H9 (cell line): ENCODE measurements at places on chromosomes 13 and 19.

DNA sequence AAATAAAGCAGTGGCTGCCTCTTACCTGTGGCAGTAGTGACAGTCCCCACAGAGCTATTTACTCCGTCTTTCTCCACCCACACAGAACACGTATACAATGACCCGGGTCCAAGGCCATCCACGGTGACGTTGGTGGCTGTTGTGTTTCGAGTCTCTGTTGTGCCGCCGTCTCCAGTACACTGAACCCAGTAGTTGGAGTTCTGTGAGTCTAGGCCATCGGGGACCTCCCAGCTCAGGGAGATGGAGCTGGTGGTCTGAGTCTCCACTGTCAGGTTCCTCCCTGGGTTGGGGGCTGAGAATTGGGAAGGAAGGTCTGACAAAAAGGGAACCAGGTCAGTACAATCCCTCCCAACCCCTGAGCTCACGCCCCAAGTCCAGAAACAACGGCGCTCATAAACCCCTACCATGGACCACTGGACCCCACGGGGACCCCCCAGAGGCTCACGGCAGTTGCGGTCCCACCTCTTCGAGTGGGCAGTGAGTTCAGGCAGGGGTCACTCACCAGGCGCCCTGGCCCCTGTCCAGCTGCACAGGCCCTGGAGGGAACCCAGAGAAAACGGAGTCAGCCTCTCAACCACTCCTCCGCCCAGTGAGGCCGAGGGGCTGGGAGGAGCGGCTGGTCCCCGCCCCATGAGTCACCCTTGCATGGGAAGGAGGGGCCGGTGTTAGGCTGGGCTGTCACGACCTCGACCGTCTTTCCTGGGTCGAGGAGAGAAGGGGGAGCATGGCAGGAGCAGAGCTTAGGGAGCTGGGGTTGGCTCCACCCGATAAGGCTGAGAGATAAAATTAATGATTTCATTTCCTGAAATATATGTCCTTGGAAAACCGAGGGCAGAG lies 2.4 kb downstream of the PTPRH start:
- peak; percentile 87 for DNase-seq

DNA sequence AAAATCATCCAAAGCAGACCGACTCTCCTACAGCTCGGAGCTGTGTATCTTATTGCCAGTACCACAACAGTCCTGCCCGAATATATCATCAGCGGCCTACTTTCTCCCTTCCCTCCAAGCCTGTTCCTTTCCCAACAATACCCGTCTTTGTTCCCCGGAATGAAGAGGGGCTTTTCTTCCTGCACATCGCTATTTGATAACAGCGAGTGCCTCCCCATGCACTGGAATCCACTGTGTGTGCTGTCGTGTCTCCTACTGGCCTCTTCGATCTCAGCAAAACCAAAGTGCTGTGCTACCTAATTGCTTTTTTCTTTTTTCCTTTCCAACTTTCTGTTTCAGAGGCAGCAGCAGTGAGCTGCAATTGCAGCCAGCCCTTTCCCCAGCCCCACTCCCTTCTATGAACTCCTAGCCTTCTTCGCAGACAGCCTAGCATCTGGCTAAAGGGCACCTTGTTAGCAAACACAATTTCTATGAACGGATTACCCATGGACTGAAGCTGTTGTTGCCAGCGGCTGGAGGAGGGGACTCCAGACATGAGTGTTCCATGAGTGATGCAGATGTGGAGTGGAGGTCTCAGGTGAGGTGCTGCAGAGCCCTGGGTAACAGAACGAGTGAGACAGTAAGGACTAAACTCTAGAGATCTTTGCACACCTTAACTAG lies 43.4 kb downstream of the EFNB2 start:
- DNase-seq = no peak

DNA sequence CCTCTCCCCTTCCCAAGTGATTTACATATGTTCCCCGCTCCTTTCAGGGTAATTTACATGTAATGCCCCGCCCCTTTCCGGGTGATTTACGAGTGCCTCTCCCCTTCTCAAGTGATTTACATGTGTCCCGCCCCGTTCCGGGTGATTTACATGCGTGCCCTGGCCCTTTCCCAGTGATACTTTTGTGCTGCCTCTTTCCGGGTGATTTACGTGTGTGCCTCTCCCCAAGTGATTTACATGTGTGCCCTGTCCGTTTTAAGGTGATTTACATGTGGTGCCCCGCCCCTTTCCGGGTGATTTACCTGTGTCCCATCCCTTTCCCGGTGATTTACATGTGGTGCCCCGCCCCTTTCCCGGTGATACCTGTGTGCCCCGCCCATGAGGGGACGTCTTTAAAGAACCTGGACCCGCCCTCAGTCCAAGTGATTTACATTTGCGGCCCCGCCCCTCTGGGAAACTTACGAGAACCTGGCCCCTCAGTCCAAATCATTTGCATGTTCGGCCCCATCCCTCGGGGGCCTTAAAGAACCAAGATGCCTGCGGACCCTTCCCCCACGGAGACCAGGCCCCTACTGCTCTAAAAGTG lies 559 bp upstream of the LENG9 start:
- DNase-seq = peak; percentile 99

- no peak for DNase-seq
Observed at GRCh38 chr19:15864824-15865223, 33.0 kb downstream of the CYP4F2 start.

DNA sequence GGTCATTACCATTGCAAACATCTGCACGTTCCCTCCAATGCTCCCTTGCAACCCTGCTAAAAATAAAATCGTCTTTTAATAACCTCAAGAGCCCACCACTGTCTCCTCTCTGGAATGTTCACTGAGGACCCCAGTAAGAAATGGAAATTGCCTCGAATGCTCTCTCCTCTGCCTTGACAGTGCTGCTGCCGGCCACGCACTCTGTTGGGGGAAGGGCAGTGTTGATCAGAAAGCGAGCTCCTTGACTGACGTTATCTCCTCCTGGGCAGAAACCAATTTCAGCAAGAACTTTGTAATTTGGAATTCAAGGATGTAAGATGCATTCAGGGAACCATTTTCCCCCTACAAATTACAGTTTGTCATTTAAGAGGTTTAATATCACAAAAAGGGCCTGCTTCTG lies 718.5 kb downstream of the UQCRFS1 start:
- no peak for DNase-seq

GRCh38 chr13:41345165-41345913 lies 34.3 kb downstream of the NAA16 start:
- no peak for DNase-seq

- no peak for DNase-seq
Observed at GRCh38 chr13:60509601-60510386, 112.8 kb downstream of the TDRD3 start.
